Testis (tissue), 5 donors: ENCODE measurements at places on chromosomes 7 and 10. TPM values are rescaled to one million over a fixed set of nuclear protein-coding genes. Genes with fewer than 3 reads are reported as not detected.
A peak's percentile ranks its signal among the peaks of the same experiment; 100 is the strongest.

The MALRD1 gene
- total RNA-seq = 19.3 TPM

The NANOS1 gene
- 2.5 TPM for total RNA-seq

- no peak for DNase-seq
Observed at GRCh38 chr10:61071580-61071979, 127.6 kb upstream of the RHOBTB1 start.

GRCh38 chr7:32048970-32049491 lies 21.2 kb downstream of the PDE1C start:
- no peak for DNase-seq

DNA sequence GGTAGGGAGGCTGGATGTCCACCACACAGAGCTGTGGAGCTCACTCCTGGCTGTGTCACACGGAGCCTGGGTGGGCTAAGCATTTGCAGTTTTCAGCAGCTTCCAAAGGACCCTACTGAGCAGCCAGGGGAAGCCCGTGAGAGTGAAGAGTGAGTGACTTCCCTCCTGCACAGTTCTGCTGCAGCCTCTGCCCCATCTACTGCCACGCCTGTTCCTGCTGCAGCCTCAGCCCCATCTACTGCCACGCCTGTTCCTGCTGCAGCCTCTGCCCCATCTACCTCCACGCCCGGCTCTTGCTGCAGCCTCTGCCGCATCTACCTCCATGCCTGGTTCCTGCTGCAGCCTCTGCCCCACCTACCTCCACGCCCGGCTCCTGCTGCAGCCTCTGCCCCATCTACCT lies 12.2 kb downstream of the ADAM8 start:
- no peak for DNase-seq

DNA sequence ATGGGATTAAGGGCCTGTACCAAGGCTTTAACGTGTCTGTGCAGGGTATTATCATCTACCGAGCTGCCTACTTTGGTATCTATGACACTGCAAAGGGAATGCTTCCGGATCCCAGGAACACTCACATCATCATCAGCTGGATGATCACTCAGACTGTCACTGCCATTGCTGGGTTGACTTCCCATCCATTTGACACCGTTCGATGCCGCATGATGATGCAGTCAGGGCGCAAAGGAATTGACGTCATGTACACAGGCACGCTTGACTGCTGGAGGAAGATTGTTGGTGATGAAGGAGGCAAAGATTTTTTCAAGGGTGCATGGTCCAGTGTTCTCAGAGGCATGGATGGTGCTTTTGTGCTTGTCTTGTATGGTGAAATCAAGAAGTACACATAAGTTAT lies 18.2 kb downstream of the LSM5 start:
- no peak for DNase-seq

DNA sequence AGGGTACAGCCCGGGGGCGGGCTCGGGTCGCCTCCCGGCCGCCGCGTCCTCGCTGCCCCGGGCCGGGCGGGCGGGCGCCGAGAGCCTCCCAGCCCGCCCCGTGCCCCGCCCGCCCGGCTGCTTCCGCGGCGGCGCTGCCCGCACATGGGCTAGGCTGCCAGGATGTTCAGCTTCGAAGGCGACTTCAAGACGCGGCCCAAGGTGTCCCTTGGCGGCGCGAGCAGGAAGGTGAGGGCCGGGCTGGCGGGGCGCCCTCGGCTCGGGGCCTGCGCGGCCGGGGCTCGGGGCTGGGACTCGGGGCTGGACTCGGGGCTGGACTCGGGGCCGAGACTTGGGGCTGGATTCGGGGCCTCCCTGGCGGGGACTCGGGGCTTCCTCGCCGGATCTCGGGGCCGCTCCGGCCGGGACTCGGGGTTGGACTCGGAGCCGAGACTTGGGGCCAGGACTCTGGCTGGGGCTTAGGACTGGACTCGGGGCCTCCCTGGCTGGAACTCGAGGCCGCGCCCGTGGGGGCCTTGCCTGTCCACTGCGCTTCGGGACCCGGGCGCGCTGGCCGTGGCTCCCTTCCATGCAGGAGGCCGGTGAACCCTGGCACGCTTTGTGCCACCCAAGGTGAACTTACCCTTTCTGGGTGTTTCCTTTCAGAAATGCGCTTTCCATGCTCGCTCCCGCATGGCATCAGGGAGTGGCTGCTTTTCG lies 534 bp downstream of the UBE3C start:
- DNase-seq = peak; percentile 48

- no peak for DNase-seq
Observed at GRCh38 chr7:138186951-138187351, 110.7 kb downstream of the AKR1D1 start.

DNA sequence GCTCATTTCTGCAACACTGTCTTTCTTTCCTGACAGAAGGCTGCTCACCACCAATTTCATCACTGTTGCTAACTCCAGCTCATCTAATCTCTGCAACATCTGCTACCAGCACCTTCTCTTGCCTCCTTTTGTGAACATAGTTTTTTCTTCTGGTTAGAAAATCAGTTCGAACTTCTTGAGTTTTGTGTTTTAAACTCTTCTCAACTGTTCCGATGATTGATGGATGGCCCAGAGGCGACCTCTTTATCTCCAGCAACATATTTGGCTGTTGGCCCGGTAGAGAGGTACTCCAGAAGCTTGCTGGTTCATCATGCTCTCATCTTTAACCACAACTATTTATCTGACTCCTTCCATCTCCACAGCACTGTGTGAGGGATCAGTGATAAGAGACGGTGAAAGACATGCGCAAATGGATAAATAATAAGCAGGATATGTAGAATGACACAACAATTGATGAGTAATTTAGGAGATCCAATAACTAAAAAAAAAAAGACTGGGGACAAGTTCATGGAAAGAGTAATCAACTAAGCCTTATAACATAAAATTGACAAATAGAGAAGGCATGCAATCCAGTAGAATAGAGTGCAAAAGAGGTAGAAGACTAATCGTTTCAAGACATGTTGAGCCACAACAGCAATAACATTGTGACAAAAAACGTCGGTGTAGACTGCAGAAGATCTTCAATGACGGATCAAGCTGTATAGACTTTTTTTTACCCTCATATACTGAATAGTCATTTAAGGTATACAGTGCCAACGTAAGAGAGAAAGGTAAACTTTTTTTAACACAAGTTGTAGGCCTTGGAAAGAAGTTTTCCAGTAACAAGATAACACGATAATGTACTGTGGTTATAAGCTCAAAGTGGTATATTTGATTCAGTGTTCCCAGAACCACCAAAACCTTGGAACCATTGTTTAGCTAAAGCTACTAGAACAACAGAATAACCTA lies 152.2 kb downstream of the CRPPA start:
- DNase-seq = no peak
